Right forelimb (tissue), 1 donor: ENCODE measurements at places on chromosomes 7 and 10.

GRCh38 chr7:37480041-37481031 lies 31.7 kb upstream of the ELMO1 start:
- DNase-seq = no peak

DNA sequence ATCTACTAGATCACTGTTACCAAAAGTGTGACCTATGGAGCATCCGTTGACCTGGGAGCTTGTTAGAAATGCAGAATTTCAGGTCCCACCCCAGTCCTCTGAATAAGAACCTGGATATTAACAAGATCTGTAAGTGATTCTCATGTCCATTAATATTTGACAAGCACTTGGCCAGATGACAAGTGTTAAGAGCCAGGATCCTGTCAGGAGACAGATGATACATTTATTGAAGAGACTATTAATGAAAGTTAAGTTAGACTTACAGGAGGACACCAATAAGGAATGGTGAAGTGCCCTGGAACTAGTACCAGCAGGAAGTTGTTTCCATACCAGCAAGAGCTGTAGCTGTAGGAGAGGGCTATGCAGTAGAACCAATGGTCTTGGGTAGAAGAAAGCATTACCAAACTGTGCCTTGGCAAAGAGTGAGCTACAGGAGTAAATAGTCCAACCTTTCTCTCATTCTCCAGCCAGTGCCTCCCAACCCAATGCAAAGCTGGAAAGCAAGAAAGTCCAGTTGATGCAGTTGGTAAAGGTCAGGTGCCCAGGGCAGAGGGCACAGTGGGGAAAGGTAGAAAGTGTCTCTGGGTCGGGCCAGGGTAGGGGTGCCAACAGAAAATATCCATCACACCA lies 35.3 kb upstream of the ADD3 start:
- no peak for DNase-seq

- DNase-seq = no peak
Measured at GRCh38 chr7:157576415-157576814, 239.6 kb downstream of the DNAJB6 start.

- DNase-seq = no peak
Measured at GRCh38 chr10:121741248-121741792, 143.1 kb upstream of the FGFR2 start.

DNA sequence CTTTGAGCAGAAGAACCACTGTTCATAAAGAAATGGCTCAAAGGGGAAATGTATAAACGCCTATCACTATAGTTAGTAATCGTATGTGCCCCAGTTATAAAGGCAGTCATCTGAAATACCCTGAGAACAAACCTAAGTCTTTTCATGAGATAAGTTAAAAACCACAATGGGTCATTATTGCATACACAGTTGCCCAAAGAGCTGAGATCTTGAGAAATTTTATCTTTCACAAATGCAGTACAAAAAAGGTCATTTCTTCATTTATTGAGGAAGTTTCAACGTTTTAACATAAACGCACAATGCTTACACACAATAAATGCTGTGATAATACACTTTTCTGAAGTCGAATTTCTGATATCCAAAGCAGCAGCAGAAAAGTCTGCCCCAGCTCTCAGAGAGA lies 114.4 kb downstream of the MICU1 start:
- no peak for DNase-seq

DNA sequence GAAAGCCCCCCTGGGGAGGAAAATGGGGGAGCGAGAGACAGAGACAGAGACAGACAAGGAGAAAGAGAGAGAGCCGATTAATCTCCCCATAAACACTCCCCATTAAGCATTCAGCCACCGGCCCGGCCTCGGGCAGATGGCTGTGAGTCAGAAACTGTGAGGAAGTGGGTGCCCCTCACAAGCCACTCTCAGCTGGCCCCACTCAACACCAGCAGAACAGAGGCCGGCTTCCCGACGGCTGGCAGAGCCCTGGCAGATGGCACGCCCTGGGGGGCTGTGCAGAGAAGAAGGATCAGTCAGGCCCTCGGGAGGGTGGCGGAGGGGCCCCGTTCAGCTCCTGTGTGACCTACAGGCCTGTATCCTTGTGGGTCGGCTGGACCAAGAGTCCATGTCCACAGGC lies 41.2 kb downstream of the CAMK2B start:
- no peak for DNase-seq

- DNase-seq = no peak
Measured at GRCh38 chr7:31254926-31255325, 85.6 kb downstream of the NEUROD6 start.

DNA sequence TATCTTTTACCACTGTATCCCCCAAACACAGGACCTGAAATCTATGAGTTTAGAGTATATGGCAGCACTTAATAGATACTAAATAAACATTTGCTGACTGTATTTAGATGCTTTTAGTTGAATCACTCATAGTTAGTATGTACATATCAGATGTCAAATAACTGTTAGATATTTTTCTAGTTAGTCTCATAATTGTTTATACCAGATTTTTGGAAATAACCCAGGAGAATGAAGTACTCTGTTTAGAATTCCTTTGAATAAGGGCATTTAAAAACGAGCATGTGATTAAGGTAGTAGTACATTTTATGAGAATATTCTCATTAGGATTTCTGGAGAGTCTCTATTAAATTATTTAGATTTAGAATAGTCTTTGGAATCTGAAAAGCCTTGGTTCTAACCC lies 22.3 kb upstream of the ZEB1 start:
- DNase-seq = no peak

GRCh38 chr7:39592586-39592985 lies 26.4 kb downstream of the YAE1 start:
- no peak for DNase-seq

DNA sequence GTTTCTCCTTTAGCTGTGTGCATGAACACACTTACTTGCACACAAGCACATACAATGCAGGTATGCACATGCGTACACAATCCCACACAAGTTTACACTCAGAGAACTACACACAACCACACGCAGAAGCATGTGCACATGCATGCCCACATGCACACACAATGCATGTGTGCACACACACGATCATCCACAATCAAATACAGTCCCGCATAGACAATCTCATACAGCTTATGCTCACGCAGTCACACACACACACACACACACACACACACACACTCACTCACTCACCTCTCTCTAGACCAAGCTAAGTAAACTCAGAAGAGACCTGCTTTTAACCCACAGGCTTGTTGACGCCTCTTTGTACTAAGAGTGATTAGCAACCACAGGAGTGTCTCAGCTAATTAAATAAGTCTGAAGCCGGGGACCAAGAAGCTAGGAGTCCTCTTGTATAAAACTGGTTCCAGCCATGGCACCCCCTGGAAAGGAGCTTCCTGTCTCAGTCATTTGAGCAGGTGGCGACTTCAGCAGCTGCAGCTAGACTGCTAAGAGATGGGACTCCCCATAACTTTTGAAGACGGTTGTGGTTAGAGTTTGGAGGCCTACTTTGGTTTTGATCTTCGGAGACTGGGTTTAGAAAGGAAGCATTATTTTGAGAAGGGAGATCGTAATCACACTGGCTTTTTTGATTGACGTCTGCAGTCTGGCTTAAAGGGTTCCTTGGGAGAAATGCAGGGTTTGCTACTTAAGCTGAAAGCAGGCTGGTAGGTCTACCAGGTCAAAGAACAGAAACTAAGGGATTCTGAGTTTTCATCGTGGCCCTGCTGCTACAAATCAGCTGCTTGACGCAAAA lies 82.3 kb upstream of the ADRB1 start:
- DNase-seq = no peak

DNA sequence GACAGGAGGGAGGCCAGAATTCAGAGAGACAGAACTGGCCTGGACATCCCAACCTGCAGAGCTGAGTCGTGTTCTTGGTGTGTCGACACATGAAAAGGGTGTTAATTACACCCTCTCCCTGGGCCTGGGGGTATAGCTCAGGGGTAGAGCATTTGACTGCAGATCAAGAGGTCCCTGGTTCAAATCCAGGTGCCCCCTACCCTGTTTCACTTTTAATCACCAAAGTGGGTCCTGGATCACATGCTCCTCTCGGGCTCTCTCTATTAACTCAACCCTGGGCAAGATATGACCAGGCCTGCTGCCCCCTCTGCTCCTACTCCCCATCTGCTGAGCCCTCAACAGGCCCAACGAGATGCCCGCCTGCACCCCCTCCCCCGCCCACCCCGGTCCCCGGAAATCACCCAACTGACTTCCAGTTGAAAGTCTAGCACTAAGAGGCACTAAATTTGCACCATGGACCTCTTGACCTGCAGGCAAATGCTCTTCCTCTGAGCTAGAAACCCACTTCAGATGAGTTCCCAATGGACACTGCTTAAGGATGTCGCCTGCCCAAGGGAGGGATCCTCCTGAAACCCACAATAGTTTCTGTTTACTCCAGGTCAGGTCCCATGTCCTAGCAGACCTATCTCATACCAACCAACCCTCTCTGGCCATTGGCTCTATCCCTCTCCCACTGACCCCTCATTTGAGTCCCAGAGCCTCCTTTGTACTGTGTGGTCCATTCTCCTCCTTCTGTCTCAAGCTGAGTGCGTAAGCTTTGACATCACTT lies 137.6 kb downstream of the ZNF467 start:
- DNase-seq = no peak

- no peak for DNase-seq
Measured at GRCh38 chr10:101337836-101338235, 16.1 kb upstream of the BTRC start.

DNA sequence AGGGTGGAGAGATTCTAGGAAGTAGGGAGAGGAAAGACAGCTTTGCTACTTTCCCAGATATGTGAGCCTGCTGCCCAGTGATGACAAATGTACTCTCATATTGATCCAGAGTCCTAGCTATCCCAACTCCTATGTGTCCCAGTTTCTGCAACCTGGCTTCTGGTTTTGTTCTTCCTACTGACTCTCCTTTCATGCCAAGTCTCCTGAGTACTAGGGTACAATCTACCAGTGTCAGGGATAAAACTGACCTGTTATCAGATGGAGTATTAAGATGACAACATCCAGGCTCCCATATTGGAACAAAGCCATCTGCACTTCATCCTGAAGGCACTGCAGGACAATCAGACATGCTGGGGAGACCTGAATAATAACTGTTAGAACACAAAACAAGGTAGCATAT lies 233.7 kb upstream of the PHYHIPL start:
- DNase-seq = no peak

- no peak for DNase-seq
Measured at GRCh38 chr7:79982141-79982770, 152.4 kb upstream of the GNAI1 start.

DNA sequence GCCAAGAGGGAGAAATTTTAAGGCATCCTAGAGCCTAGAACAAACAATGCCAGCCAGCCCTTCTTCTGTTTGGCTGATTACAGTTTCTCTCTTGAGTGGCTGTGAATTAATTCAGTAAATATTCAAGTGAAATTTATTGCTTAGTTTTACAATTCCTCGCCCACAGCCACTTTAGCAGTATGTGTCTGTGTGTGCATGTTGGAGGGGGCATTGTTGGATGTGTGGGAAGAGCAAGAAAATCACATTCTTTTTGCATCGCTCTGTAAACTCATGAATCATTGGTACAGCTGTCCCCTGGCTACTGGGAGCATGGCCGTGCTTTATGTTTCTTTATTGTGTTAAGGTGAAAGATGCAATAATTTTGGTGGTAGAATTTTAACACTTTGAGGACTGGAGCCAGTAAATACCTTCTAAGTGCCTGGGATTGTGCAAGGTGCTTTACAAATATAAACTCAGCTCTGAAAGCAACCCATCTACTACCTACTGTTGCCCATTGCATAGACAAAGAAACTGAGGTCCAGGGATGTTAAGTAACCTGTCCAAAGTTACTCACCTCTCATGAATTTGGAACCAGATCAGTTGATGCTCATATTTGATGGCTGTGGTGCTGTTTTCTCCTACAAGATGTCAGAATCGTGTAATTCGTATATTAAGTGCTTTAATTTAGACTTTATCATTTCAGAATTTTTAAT lies 89.9 kb upstream of the BTBD16 start:
- DNase-seq = no peak

DNA sequence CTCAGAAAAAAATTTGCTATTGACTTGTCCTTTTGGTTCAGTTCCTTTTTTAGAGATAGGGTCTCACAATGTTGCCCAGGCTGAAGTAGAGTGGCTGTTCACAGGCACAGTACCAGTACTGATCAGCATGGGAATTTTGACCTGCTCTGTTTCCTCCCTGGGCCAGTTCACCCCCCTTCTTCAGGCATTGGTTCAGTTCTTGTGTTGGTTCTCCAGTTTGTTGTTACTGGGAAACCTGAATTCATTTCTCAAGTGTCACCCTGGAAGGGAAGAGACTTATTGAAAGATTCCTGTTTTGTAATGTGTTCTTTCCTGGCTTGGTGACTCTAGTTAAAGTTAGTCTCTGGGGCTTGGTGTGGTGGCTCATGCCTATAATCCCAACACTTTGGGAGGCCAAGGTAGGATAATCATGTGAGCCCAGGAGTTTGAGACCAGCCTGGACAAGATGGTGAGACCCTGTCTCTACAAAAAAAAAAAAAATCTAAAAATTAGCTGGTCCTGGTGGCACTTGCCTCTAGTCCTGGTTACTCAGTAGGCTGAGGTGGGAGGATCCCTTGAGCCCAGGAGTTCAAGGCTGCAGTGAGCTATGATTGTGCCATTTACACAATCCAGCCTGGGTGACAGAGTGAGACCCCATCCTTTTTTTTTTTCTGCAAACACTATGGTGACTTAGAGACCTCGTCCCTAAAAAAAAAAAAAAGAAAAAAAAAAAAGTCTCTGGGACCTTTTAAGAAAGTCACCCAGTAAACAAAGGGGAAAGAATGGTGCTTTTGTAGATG lies 52.7 kb downstream of the CNNM2 start:
- DNase-seq = no peak

- no peak for DNase-seq
Measured at GRCh38 chr10:116097239-116097784, 175.7 kb downstream of the GFRA1 start.

DNA sequence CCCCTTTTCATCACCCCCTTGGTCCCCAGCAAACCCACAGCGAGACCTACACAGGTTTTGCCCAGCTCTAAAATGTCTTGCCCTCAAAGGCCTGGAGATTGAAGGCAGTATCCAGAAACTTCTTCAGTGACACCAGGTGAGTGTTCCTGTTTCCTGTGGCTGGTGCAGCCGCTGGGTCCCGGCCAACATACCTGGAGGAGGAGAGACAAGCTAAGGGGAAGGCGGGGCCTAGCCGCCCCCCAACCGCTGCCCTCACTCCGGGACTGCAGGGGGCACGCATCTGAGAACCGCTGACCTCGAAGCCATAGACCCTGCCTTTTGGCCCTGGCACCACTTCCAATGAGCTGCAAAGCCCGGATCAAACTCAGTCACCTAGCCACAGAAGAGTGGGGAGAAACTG lies 27.0 kb downstream of the OGDHL start:
- DNase-seq = no peak

DNA sequence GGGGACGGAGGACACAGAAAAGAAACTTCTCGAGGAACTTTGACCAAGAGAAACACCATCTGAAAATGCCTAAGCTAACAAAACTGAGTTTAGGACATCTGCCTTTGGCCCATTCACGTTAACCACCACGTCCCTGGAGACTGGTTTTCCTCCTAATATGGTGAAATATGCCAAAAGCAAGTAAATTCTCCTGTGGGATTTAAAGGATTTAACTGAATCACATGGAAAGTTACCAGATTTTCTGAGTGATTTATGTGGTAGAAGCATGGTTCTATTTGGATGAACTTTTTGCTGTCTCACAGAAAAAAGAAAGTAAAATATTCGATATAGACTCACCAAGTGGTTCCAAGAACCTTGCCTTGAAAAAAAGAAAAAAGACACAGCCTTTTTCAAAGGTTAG lies 30.4 kb upstream of the BMPER start:
- DNase-seq = no peak

- no peak for DNase-seq
Measured at GRCh38 chr7:156722043-156722826, 81.7 kb downstream of the RNF32 start.
